ENCODE measurements at places on chromosomes 2 and 18.

- no peak for DNase-seq
Measured at GRCh38 chr18:73879328-73879727, 268.3 kb downstream of the FBXO15 start.

GRCh38 chr2:26612034-26612433 is 29.1 kb downstream of the CIB4 start:
- no peak for DNase-seq

DNA sequence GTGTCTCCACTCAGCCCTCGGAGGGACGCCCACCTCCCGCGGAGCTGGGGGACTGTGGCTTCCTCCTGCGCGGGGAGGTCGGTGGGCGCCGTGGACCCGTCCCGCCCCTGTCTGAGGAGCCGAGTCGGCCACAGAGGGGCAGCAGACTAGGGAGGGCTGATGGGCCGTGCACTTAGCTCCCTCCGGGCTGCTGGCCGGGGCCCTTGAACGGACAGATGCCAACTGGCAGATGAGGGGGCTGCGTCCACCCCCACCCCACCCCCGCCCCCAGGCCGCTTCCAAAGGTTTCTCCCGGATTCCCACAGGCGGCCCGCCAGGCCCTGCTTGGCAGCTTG is 10.4 kb upstream of the UBE2F start:
- DNase-seq = no peak

- no peak for DNase-seq
Measured at GRCh38 chr2:152097290-152097800, 1.5 kb downstream of the CACNB4 start.

DNA sequence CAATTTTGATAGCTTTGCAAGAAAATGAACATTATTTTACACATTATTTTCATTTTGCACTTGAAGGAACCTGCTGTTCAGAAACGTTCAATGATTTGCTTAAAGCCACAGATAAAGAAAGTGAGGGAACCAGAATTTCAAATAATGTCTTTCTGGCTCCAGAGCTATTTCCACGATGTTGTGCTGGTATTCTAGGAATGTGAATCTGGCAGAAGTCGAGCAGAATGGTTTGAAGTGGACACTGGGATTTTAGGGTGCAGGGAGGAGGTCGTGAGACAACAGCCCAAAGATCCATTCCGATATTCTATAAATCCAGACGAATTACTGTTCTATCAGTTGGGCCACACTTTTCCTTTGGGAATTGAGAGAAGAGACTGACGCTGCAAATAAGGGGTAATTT is 2.2 kb downstream of the CCDC102B start:
- DNase-seq = no peak
